ENCODE measurements at places on chromosomes 2 and 18.

DNA sequence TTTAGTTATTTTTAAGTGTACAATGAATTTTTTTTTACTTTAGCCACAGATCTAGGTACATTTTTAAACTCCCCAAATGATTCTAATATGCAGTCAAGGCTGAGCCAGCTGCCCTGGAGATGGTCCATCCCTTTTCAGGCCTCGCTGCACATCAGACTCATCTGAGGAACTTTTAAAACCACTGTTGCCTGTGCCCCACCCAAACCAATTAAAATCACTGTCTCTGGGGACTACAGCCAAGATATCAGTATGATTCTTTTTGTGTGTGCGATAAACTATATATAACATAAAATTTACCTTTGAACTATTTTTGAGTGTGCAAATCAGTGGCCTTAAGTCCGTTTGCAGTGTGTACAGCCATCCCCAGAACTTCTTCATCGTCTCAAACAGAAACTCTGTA lies 9.1 kb upstream of the MALT1 start:
- DNase-seq: no peak

GRCh38 chr2:202377207-202377761 lies 1.2 kb downstream of the BMPR2 start:
- DNase-seq: peak; percentile 8

DNA sequence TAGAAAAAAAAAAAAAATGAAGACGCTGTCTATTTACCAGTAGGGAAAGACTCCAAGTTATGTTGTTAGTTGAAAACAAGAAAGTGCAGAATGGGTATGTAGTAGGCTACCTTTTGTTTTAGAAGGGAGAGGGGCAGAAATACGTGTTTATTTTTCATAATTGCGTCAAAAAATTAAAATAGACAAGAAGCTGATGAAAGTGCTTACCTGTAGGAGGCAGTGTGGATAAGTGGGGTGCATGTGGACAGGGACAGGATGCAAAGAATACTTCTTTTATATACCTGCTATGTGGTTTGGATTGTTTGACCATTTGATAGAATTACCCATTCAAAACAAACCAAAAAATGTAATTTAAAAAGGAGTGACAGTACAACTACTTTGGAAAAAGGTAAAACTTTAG lies 3.0 kb upstream of the GCG start:
- DNase-seq: no peak

DNA sequence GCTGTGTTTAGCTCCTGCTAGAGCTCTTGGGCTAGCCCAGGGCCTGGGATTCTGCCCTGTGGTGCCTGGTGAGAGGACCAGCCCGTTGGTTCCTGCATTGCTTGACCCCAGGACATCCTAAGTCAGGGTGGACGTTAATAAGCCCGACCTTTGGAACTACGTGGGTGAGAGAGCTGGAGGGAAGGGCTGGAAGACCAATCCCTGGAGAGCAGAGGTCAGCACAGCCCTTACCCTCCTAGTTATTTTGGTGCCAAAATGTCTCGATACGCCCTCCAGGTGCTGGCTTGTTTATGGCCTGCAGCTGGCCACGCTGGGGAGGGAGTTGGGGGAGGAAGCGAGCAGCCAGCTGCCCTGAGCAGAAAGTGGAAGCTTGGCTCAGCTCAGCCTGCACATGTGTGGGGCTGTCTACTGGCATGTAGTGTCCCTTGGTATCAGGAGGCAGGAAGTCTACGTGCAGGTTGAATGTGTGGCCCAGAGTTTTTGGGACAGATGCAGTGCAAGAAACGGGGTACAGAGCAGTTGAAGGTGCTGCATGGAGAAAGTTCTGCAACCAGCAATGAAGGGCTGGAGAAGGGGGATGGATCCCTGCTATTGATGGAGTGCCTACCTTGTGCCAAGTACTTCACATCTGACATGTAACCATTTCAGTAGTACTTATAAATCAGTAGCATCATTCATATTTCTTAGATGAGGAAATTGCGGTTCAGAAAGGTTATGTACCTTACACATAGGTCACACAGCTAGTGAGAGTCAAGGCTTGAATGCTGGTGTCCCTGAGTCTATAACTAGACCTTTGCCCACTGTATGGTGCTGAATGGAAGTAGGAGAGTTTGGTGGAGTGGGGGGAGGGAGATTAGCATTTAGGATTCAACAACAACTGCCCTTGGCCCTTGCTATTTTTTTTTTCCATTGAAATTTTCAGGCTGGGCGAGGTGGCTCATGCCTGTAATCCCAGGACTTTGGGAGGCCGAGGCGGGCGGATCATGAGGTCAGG lies 5.0 kb upstream of the DGKD start:
- DNase-seq: no peak

DNA sequence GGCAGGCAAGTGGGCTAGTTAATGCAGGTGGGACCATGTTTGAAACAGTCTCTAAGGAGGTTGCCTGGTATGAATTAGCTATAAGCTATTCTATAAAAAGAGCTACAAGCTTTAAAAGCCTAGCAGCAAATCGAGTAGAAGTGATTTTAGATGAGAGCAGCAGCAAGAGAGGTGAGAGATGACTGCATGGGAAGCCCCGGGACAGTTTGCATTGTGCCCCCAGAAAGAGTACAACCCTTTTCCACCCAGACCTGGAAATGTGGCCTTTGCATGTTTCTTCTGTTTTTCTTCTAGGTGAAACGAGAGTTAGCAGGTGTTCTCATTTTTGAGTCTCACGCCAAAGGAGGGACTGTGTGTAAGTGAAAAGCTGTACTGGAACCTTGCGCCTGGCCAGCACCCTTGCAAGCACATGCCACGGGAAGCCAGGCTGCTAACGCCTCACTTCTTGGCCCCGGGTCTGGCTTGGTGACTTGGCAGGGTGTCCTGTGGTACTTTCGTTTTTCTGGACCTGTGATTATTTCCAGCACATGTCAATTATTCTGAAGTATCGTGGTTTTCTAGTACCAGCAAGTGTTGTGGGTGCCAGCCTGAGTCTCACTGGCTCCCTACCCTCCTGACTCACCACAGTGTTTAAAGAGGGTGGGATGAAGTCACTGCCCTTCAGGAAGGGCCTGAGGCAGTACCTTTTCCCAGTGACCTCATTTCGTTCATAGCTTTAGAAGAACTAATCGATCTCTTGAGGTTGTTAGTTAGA lies 90.3 kb upstream of the MAP3K20 start:
- no peak for DNase-seq

- no peak for DNase-seq
Observed at GRCh38 chr2:1746174-1747064, 2.1 kb upstream of the PXDN start.

- DNase-seq: no peak
Observed at GRCh38 chr2:40228310-40228709, 223.6 kb downstream of the SLC8A1 start.

DNA sequence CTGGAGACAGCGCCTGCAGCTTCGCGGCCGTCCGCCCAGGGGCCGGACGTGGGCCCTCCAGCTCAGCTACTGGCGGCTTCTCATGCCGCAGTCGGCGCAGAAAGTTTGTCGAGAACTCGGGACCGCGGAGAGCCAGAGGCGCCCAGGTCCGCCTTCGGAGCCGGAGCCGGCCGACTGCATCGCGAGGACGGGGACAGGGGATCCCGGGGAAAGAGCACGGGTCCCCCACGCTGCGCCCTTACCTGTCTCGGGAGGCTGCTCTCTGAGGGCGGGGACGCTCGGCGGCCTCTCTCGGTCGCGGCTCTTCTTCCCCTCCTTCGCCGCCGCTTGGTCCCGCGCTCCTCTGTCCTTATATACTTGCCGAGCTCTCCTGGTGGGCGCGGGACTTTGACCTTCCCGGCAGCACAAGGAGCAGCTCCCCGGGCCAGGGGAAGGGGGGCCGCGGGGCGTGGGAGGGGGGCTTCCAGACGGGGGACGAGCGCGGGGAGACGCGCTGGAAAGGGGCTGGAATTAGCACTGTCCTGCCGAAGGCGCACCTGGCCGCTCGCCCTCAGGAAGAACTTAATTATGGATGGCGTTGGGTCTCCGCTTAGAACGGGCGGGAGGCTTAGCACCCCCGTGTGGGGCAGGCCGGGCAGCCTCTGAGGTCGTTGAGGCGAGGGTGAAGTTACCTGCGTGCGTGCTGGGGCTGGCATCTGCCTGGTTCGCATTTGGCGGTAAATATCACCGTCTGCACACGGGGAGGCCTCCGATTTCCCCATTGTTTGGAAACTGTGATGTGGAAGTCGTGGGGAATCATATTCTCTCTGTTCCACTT lies at the start of gene POMC:
Gene POMC, minus strand, starts transcription at position 325 of the 817 bp plus-strand sequence. CDS start 3,808 bp downstream, outside the sequence.
- no peak for DNase-seq

DNA sequence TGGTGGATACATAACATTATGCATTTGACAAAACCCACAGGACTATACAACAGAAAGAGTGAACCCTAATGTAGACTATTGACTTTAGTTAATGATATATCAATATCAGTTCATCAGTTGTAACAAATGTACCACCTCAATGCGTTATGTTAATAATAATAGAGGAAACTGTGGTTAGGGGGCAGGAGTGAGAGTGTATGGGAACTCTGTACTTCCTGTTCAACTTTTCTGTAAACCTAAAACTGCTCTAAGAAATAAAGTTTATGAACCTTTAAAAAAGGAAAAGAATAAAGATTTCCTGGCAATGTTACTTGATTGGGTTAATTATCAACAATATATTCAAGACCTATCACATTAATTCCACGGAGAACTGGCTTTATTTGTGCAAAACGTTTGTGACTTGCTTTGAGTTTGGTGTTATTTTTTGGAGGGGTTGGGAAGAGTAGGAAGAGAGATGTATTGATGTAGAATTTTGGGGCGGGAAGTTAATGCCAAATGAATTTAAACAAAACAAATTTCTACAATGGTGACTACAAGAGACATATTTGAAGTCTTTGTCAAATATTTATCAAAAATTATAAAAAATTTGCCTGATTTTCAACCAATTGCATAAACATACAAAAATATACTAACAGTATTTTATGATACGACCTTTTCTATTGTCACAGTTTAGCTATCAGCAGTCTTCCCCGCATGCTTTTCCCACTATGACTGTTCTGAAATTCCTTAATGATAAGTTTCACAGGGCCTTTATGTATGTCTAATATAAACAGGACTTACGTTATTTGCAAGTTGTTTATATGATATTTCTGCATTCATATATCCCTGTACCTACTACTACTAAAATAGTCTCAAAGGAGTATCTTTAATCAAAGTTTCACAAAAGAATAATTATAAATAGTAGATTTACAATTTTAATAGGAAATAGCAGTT lies 2.1 kb upstream of the RTN4 start:
- no peak for DNase-seq

GRCh38 chr2:159546716-159547430 lies 69.5 kb downstream of the BAZ2B start:
- DNase-seq: no peak

GRCh38 chr18:32383050-32383819 lies 87.4 kb downstream of the GAREM1 start:
- DNase-seq: no peak

DNA sequence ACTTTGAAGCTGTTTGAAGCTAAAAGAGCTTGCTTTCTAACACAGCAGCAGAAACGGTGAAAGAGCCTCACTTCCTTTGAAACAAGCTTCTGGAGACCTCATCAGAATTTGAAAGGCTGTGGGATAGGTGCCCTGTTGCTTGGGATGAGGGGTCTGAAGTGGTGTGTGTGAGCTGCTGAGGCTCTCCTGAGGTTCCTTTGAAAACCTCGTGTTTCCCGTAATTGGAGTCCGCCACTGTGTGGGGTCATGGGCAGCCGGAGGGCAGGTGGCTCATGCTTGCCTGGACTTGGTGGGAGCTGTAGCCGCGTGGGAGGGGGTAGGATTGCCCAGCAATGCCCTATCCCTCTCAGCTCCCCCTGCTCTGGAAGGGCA lies 34.4 kb downstream of the CABLES1 start:
- DNase-seq: no peak

GRCh38 chr2:71277536-71278103 lies 50.7 kb upstream of the PAIP2B start:
- DNase-seq: peak; percentile 12

DNA sequence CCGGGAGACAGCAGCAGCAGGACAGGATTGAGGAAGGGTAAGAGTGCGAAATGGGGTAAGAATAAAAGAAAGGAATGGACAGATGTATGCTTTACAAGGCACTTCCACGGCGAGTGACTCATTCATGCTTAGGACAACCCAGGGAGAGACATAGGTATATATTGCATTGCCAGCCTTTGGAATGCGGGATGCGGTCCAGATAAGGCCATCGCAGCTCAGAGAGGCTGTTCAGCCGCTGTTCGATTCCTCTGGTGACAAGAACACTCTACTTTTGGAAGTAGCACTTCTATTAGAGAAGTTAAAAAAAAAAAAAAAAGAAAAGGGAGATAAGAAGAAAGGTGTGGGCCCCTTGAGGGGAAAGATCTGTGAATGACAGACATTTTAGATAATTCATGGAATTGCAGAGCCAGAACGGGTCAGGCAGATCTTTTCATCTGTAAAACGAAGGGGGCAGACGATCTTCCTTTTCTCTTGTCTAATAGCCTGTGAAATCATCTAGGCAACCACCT lies 819 bp upstream of the NCOA1 start:
- DNase-seq: no peak

DNA sequence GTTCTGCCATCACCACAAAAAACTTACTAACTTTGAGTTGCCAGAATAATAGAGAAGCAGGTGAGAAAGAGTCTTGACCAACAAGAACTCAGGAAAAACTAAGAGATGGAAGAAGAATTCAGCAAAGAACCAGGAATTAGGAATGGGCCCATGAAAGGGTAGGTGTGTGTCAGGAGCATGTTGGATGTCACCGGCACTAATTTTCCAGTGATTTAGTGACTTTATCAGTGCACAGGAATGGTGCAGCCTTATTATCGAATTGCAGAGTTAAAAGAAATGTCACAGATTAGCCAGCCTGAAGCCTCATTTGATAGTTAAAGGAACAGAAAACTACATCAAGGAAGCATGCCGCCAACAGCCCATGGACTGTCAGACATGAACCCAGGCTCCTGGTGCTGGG lies 9.0 kb upstream of the BOD1L2 start:
- DNase-seq: no peak

GRCh38 chr2:138028538-138028937 lies 64.3 kb downstream of the HNMT start:
- DNase-seq: no peak

- DNase-seq: no peak
Observed at GRCh38 chr18:68480196-68480595, 234.7 kb downstream of the TMX3 start.

- no peak for DNase-seq
Observed at GRCh38 chr2:144325086-144325485, 194.8 kb downstream of the ZEB2 start.

DNA sequence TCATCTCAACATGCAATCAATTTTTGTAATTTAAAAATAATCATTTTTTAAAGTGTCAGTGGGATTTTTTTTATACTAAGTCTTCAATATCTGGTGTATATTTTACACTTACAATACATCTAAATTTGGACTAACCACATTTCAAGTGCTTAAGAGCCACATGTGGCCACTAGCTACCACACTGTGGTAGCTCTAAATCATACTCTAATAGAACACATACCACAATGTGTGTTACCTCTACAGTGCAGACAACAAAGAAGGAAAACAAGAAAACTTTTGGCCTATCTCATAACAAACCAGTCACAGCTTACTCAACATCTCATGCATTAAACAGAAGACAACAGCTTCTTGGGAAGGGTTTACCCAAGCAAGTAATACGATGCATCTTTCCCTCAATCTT lies 24.5 kb downstream of the PIAS2 start:
- no peak for DNase-seq

GRCh38 chr2:217729421-217730053 lies 273.3 kb downstream of the TNS1 start:
- no peak for DNase-seq

All from stimulated activated CD4-positive, alpha-beta T cell treated with anti-CD3 and anti-CD28 coated beads, Interleukin-12 subunit alpha, Interleukin-12 subunit beta, amount 100 ng/mL, for 24 hours (primary cell).